ENCODE measurements at places on chromosomes 1 and 21.

GRCh38 chr1:92538413-92539061 lies 51.8 kb upstream of the GFI1 start:
- DNase-seq = no peak

GRCh38 chr1:164587617-164588501 lies 28.9 kb downstream of the PBX1 start:
- no peak for DNase-seq

- DNase-seq = peak; percentile 94
Measured at GRCh38 chr21:42047821-42048613, 23.1 kb upstream of the UMODL1 start.

DNA sequence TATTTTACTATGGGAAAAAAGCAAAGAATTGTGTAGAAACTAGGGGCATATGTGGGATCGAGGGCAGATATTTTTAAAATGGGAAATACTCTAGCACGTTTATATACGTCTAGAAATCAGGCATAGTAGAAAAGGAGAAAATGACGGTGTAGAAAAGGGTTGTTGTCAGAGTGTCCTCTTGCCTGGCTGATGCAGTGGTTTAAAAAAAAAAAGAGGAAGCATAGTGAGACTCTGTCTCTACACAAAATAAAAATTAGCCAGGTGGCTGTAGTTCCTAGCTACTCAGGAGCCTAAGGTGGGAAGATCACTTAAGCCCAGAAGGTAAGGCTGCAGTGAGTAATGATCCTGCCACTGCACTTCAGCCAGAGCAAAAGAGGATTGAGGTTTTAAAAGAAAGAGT lies 64.7 kb upstream of the LRRC7 start:
- no peak for DNase-seq

- peak; percentile 75 for DNase-seq
Measured at GRCh38 chr1:85200463-85201339, at the start of gene SYDE2. Gene SYDE2 (minus strand): TSS chr1:85201016. CDS start chr1:85200996, 20 bp downstream.

GRCh38 chr1:74328851-74329250 lies 93.7 kb downstream of the TNNI3K start:
- no peak for DNase-seq

DNA sequence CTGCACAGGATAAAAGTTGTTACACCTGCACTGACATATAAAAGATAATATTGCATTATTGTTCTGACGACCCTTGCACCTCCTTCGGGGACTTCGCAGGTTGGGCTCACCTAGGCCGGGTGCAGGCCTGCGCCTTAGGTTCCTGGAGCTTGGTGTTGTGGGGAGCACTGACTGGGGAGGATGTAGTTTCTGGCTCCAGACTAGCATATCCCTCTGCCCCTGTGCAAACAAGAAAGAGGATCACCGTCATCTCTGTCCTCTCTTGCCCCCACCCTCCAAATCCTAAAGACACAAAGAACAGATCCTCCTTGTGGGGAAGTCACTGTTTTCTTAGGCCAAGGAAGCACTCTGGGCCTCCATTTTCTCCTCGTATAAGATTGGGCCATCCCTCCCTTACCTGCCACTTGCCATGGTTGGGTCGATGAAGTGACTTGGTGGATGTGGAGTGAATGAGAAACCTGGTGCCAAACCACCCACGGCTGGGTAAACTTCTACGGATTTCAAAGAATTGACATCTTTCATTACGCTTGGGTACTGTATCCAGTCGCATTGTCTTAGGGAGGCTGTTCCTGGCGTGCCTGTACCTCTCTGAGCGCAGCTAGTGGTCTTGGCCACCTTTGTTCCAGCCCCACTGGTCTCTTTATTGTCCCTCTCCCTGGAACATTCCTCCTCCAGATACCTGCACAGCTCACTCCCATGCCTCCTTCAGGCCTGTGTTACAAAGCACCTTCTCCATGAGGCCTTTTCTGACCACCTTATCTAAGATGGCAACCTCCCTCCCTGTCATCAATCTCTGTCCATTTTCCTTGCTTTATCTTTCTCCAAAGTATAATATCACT lies 34.4 kb upstream of the PKP1 start:
- no peak for DNase-seq

DNA sequence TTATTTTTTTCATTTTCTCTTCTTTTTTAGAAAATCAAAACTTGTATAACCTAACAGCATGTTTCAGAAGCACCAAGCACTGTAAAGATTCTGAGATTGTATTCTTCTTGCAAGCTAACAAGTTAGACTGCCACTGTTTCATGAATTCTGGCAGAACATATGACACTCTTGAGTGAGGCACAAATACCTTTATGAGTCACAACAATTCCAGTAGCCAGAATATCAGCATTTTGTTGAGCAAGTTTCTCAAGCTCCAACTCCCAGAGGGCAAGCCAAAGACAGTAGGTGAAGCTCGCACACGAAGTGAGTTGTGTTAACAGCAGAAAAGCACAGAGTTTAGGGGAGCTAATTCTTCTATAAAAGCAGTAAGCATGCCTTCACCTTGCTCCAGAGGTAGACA lies 268.8 kb upstream of the NCAM2 start:
- DNase-seq = peak; percentile 0

GRCh38 chr1:35708441-35708921 lies 10.2 kb downstream of the C1orf216 start:
- DNase-seq = no peak

- no peak for DNase-seq
Measured at GRCh38 chr1:156904187-156904959, 10.9 kb downstream of the PEAR1 start.

DNA sequence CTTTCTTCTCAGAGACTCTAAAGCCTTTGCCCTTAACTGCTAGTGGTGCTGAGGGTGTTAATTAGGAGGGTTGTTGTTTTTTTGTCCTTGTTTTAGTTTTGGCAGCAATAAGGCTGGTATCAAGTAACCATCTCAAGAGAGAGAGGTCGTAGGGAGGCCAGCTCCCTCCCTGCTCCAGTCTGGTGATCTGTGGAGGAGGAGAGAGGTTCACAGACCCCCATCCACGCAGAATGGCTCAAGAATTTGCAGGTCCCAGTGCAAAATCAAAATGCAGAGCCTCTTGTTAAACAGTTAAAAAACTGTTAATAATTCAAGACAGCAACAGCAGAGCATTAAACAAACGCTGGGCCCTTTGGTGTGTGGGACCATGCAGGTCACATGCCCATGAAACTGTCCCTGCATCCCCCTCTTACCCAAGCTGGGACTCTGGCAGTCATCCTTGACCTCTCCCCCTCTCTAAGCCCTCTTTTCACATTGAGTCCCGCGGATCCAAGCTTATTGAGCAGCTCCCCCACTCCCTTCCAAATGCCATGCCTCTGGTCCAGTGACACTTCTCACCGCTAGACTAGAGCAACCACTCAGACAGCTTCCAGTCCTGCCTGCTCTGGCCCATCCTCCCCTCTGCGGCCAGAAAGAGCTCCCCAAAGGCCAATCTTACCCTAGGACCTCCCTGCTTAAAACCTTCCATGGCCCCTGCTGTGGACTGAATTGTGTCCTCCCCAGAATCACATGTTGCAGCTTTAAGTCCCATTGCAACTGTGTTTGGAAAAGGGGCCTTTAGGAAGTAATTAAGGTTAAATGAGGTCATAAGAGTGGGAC lies 47.7 kb upstream of the RPL11 start:
- no peak for DNase-seq

DNA sequence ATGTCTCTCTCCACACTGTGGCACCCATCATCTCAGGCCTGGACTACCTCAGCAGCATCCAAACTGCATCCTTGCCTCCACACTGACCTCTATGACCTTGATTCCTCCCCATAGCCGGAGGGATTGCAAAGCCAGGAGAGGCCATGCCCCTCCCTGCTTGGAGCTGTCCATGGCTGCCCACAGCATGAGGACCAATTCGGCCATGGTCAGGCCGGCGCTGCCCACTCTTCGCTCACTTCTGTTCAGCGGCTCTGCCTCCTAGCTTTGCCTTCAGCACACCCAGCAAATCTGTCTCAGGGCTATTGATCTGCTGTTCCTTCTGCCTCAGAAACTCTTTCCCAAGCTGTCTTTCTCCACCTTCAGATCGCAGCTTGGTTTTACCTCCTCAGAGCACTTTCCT lies 94.5 kb downstream of the TNR start:
- no peak for DNase-seq

DNA sequence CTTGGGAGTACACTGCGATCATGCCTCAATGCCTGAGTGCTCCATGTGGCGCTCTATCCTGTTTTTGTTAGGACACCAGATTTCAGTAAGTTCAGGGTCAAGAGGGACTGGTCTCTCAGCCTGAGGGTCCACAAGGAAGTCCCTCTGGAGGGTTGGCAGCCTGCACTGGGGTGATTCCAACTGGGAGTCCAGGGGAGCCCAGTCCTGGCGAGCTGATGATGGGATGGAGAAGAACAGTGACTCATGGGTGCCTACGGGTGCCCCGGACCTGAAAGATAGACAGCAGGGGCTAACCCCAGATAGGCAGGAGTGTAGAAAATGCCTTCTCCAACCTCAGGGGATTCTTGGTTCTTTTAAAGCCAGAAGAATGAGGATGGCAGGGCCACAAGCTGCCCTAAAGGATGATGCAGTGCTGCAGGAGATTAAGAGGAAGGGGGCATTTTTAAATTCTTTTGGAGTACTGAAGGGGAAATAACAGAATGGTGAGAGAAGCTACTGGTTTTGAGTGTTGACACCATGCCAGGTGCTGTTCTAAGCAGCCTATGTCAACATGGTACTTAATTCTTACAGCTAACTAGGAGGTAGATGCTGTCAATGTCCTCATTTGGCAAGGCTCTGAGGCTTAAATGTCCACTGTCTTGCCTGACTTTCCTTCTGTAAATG lies 68.4 kb upstream of the TLR5 start:
- no peak for DNase-seq

GRCh38 chr1:17554954-17555353 lies 15.5 kb downstream of the ARHGEF10L start:
- DNase-seq = no peak

- DNase-seq = no peak
Measured at GRCh38 chr1:77200806-77201205, 18.4 kb downstream of the PIGK start.

GRCh38 chr21:19237608-19238007 lies 834.0 kb upstream of the TMPRSS15 start:
- no peak for DNase-seq

GRCh38 chr21:43861706-43862105 lies 3.3 kb upstream of the AGPAT3 start:
- DNase-seq = no peak

GRCh38 chr1:232511172-232511571 lies 118.8 kb downstream of the SIPA1L2 start:
- DNase-seq = peak; percentile 65

- DNase-seq = no peak
Measured at GRCh38 chr1:110347182-110347893, 8.2 kb downstream of the RBM15 start.

- DNase-seq = peak; percentile 91
Measured at GRCh38 chr21:35051287-35051818, 2.3 kb upstream of the RUNX1 start.

DNA sequence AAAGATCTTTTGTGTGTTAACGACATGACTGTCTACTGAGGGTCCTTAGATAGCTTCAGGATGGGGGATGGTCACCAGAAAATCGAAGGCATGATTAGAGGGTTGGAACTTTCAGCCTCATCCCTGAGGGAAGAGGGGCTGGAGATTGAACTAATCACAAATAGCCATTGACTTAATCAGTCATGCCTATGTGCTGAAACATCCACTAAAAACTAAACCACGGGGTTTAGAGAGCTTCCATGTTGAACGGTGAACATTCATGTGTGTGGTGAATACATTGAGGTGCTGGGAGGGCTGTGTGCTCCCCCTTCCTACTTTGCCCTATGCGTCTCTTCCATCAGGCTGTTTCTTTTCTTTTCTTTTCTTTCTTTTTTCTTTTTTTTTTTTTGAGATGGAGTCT lies 17.0 kb downstream of the RBP7 start:
- DNase-seq = no peak

DNA sequence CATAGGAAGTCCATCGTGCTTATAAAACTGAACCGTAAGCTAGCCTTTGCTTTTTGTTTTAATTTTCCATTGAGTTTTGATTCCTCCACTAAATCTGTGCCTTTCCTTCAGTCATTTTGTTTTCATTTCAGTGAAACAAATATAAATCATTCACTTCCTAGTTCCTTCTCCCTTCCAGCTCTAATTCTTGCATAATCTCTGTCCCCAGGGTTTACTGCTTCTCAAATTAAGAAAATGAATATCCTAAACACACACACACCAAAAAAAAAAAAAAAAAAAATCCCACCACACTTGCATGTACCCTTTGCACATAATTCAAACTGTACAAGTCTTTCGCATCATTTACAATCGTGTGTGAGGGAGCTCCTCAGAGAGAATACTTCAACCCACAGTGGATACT lies 6.8 kb downstream of the KCNH1 start:
- DNase-seq = no peak

GRCh38 chr21:45178070-45178608 lies 103.8 kb downstream of the ADARB1 start:
- DNase-seq = no peak

GRCh38 chr1:245378745-245379144 lies 224.0 kb downstream of the KIF26B start:
- no peak for DNase-seq

GRCh38 chr1:87334351-87335174 lies 5.9 kb downstream of the LMO4 start:
- no peak for DNase-seq

- no peak for DNase-seq
Measured at GRCh38 chr21:20026543-20026942, 971.7 kb upstream of the NCAM2 start.

Measured in cardiac fibroblast (primary cell).